Epithelial cell of proximal tubule (primary cell): ENCODE measurements at places on chromosomes 4 and X. TPM values are rescaled to one million over a fixed set of nuclear protein-coding genes. Genes with fewer than 3 reads are reported as not detected.

ART3 gene
- not detected in 2 replicates for total RNA-seq

- no peak for DNase-seq
Observed at GRCh38 chr4:58475097-58475496, 1364.9 kb upstream of the IGFBP7 start.

GRCh38 chrX:38055170-38055847 is 49.0 kb downstream of the SYTL5 start:
- DNase-seq, result peak; percentile 30

- no peak for DNase-seq
Observed at GRCh38 chr4:184762100-184762499, 28.2 kb upstream of the CENPU start.

- DNase-seq, result no peak
Observed at GRCh38 chr4:8794491-8794890, 77.1 kb downstream of the HMX1 start.

DNA sequence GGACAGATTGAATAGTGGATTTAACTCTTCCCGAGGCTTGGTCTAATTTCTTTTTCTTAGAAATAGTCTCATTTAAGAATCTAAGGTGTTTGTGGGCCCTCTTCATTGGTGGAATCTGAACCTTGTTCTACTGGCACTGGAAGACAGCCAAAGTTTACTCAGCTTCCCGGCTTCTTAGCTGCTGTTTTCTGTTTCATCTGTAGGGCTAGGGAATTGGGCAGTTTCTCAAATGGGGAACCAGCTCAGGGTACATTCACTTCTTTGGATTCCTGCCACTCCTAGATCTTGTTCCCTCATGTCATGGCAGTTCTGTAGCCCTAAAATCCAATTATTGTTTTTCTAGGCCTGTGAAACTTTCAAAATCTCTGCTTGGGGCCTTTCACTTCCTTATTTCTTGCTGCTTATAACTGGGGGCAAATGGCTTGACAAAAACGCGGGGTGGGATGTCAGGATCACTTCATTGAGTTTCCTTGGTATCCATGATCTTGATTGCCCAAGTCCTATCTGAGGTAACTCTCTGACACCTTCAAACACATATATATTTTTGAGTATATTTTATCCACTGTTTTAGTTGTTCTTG is 985.0 kb downstream of the C4orf33 start:
- DNase-seq, result peak; percentile 9

DNA sequence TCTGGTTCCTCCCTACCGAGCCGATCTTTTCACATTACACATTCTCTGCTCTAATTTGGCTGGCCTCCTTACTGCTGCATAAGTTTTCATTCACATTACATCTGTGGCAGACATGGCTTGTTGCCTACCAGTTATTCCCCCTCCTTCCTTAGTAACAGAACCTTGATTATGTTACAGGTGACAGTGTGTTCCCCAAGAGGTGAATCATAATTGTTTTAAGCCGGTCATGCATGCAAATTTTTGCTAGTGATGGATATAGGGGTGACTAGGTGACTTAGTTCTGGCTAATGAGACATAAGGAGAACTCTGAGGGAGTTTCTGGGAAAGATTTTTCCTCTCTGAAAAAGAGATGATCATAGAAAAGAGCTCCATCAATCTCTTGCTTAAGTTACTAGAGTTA is 8.4 kb upstream of the LAMP2 start:
- DNase-seq, result peak; percentile 68

JCHAIN gene
- 0.29 TPM in 1 of 2 replicates, not detected in the other for total RNA-seq

DNA sequence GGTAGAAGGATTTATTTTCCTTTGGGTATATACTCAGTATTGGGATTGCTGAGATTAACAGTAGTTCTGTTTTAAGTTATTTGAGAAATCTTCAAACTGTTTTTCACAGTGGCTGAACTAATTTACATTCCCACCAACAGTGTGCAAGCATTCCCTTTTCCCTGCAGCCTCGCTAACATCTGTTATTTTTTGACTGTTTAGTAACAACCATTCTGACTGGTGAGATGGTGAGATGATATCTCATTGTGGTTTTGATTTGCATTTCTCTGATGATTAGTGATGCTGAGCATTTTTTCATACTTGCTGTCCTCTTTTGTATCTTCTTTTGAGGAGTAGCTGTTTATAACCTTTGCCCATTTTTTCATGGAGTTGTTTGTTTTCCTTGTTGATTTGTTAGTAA is 457.8 kb downstream of the TRAM1L1 start:
- DNase-seq, result no peak

ASB12 gene
- 0.07 TPM in 1 of 2 replicates, not detected in the other for total RNA-seq

PNMA5 gene
- total RNA-seq, result not detected in 2 replicates

HAUS3 gene
- 10.7 and 11.6 TPM in 2 replicates for total RNA-seq

DNA sequence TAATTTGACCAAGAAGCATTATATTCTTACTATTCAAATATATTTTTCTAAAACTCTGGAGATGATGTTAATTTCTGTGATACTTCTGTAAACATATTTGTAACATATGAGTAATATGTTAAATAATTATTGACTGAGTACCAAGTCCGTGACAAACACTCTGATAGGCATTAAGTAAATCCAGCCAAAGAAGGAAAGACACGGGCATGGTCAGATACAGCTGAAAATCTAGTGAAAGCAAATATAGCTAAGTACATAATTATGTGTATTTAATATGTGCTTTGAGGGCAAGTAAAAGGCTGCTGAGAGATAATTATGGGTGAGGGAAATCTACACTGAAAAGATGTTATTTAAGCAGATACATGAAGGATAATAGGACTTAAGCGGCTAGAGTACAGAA is 1263.6 kb upstream of the ADGRL3 start:
- DNase-seq, result no peak

- DNase-seq, result no peak
Observed at GRCh38 chr4:30722359-30723200, 2.4 kb downstream of the PCDH7 start.
